ENCODE measurements at places on chromosomes 12 and 14.

GRCh38 chr14:104778694-104779331 is 16.7 kb downstream of the AKT1 start:
- H3K36me3 ChIP-seq = peaks cover 6% of the 10 kb centered on the region
- peak overlapping the region; percentile 66 for H3K27ac ChIP-seq
- peaks cover 5% of the 10 kb centered on the region for H3K4me1 ChIP-seq
- no peak overlapping the region for H3K4me3 ChIP-seq

GRCh38 chr12:65648461-65648860 is 175.8 kb upstream of the HMGA2 start:
- no peaks in the 10 kb centered on the region for H3K27me3 ChIP-seq
- DNase-seq = no peak
- no peak overlapping the region for H3K4me3 ChIP-seq
- no peaks in the 10 kb centered on the region for H3K4me1 ChIP-seq

DNA sequence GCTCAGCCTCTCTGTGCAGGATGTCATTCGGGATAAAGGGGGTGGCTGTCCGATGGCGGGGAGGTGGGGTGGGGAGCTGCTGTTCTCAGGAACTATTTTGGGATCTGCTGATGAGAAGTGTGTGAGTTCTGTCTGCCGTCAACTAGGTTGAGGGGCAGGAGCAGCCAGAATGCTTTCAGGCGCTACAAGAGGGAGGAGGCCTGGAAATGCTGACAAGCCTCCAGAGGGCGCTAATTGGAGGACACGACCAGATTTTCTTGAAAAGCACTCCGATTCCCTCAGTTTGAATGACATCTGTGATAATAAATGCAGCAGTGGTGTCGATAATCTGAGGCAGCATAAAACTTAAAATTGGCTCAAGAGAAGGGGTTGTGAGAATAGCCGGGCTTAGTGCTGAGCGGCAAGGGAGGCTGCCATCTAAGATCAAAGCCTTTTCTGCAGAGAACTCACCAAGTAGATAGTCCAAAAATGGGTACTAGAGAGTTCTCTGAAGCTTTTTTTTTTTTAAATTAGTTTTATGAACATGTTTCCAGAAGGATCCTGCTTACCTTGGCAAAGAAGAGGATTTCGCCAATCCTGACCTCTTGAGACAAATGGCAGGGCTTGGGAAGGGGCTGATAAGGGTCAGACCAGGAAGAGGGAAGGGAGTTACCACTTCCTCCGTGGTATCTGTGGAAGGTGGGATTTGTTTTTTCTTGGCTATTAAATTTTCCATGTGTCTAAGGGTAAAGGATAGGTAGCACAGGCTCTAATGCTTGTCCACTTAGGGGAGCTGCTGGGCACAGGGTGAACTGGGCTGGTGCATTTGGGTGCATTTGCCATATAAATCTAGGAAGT is 94.4 kb downstream of the CRACR2A start:
- H3K4me1 ChIP-seq = peaks cover 22% of the 10 kb centered on the region
- DNase-seq = peak; percentile 71
- no peak overlapping the region for H3K27ac ChIP-seq
- no peaks in the 10 kb centered on the region for H3K36me3 ChIP-seq

DNA sequence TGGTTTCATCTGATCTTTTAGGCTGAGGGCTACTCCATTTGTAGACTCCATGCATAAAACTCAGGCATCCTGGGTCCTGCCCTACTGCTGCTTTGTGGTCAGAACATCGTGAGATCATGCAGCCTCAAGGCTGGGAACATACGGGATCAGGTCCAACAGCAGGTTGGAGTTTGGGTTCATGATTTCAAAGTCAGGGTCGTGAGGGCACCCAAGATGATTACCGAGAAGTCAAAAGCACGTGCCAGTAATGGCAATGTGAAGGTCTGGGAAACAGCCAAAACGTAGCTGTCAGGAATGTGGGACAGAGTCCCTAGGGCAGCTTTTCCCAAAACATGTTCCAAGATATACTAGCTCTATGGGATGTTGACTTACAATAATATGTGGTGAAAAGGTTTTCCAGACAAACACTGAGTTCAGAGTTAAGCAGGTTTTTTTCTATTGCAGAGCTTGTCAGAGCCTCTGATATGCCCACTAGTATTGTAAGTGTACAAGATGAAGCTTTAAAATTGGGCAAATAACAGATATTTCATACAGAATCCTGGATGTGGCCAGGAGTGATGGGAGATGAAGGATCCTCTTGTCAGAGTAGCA is 130.3 kb upstream of the DNM1L start:
- no peaks in the 10 kb centered on the region for H3K36me3 ChIP-seq
- DNase-seq = no peak
- H3K27me3 ChIP-seq = no peaks in the 10 kb centered on the region
- H3K27ac ChIP-seq = peak overlapping the region; percentile 53

- peaks cover 4% of the 10 kb centered on the region for H3K4me1 ChIP-seq
- H3K27me3 ChIP-seq = no peaks in the 10 kb centered on the region
- no peak for DNase-seq
- peaks cover 26% of the 10 kb centered on the region for H3K36me3 ChIP-seq
- no peak overlapping the region for H3K4me3 ChIP-seq
- H3K27ac ChIP-seq = no peak overlapping the region
Observed at GRCh38 chr14:58332561-58332960, 34.2 kb downstream of the ARID4A start.

- no peaks in the 10 kb centered on the region for H3K36me3 ChIP-seq
- H3K27me3 ChIP-seq = no peaks in the 10 kb centered on the region
- H3K4me3 ChIP-seq = no peak overlapping the region
- H3K4me1 ChIP-seq = peaks cover 6% of the 10 kb centered on the region
- H3K27ac ChIP-seq = no peak overlapping the region
- DNase-seq = peak; percentile 8
Observed at GRCh38 chr12:13436696-13437391, 240.3 kb downstream of the EMP1 start.

Measured in cardiac muscle cell (in vitro differentiated cells and primary cell).